ENCODE measurements at places on chromosomes 7 and 10.

DNA sequence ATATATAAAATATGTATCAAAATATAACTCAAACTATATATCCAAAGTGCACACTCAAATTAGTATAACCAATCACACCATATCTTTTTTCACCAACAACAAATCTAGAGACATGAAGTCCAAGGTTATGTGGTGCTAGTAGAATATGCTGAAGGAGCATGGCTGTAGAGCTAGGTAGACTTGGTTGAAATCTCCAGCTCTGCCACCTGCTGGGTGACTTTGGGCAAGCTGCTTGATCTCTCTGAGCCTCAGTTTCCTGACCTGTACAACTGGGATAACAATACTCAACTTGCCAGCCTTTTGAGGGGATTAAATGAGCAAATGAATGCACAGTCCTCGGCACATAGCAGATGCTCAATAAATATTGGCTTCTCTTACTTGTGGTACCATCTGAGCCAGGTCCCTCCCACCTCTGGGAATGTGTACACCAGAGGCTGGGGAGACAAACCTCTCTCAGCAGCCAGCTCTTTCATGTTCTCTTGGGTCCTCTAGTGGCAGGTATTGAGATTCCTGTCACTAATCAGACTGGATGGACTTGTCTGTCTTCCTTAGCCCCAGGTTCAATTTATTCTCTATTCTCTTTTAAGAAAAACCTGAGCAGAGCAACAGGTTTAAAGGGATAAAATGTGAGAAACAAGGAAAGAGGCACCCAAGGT lies 94.3 kb upstream of the PDE1C start:
- DNase-seq = peak; percentile 81

- no peak for DNase-seq
These were observed 13.1 kb upstream of the GOT1 start for GRCh38 chr10:99443500-99443899.

GRCh38 chr7:142908921-142909890 lies 23.7 kb upstream of the TRPV6 start:
- DNase-seq = peak; percentile 42

DNA sequence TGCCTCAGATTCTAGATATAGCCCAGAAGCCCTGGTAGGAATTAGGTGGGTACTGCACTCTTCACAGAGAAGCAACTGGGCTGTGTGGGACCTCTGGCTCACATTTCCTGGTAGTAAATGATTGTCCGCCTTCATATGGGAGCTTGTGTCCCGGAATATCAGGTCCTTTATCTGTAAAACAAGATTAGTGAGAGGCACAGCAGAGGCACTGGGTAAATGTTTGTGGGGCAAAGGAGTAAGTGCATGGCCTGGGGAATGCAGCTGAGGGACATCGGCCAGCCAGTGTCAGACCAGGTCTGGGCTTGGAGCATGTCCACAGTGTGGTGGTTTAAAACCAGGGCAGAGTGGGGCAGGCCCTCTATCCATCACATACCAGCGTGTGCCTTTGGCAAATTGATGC lies 323.3 kb upstream of the ZMIZ1 start:
- DNase-seq = no peak

- no peak for DNase-seq
These were observed 25.9 kb downstream of the HSPB1 start for GRCh38 chr7:76328389-76328788.

- no peak for DNase-seq
These were observed 26.0 kb upstream of the JMJD1C start for GRCh38 chr10:63491588-63492316.

DNA sequence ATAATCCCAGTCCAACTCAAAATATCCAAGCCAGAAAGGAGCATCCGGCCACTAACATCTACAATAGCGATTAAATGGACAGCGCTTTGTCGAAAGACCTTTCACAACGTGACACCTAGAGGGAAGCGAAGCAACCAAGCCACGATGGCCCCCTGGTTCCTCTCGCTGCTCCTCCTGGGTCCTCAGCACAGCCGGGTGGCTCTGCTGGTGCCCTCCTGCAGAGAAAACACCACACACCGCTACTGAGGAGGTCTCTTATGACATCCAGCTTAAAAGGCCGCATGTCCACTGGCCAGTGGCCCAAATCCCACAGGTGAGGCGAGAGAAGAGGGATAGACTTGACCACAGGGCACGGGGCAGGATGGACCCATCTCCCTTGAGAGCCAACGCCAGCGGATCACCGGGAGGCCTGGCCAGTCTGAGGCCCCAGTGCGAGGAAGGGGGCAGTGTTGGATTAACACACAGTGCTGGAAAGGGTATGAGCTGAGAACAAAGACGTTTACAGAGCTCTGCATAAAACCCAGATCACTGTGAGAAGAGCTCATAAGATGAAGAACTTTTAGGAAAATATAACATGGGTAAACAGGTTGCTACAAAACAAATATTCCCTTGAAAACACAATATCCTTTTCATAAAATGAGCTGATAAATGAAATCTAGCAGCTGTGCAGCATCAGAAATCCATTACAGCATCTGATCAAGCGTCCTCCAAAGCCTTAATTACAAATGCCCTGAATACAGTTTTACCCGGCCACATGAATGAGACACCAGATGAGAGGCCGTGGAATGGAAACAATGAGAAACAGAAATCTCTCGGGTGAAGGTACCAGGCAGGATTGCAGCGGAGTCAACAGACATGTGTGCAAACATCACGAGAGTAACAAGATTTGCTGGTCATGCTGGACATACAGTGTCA lies 236.7 kb downstream of the DIP2C start:
- no peak for DNase-seq

DNA sequence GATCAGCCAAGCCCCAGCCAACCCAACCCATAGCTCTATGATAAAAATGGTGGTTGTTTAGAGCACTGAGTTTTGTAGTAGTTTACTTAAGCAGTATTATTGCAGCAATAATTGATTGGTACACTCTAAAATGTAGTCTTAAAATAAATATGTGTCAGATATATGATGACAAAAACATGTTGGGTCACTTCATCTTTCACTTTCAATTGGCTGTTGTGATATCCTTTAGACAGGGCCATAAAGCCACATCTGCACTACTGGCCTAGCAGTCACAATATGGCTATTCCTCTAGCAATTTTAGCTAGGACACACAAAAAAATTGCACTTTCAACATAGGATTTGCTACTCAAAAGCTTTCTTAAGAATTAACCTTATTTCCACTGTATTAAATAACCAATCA lies 5.9 kb upstream of the CAV1 start:
- no peak for DNase-seq

GRCh38 chr7:26497801-26498596 lies 206.3 kb downstream of the SNX10 start:
- DNase-seq = peak; percentile 88

- peak; percentile 78 for DNase-seq
These were observed 501 bp downstream of the TFPI2 start for GRCh38 chr7:93890041-93890463.

DNA sequence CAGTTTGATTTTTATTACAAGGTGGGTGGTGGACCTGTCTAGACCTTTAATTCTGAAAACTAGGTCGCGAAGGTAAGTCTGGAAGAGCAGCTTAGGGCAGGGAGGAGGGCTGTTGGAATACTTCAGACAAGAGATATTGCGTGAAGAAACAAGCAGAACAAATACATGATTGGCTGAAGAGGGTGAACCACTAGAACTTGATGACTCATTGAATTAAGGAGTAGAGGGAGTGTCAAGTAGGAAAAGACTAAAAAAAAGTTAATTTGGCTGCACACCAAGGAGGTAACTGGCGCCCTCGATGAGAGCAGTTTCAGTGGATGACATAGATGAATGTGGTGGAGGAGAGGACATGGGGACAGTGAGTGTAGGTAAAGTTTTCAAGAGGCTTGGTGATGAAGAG lies 41.3 kb downstream of the WNT2 start:
- no peak for DNase-seq

DNA sequence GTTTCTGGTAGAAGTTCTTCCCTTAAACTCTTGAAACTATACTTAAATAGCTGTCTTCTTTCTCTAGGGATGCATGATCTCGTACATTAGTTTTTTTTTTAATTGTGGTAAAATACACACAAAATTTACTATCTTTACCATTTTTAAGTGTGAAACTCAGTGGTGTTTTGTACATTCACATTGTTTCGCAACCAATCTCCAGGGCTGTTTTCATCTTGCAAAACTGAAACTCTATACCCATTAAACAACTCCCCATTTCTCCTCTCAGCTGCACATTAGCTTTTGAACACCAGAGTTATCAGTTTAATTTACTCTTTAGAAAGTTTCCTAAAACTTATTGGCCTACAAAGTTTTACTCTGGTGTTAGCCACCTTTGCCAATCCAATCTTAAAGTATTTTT lies 45.5 kb upstream of the PRKAR2B start:
- no peak for DNase-seq

DNA sequence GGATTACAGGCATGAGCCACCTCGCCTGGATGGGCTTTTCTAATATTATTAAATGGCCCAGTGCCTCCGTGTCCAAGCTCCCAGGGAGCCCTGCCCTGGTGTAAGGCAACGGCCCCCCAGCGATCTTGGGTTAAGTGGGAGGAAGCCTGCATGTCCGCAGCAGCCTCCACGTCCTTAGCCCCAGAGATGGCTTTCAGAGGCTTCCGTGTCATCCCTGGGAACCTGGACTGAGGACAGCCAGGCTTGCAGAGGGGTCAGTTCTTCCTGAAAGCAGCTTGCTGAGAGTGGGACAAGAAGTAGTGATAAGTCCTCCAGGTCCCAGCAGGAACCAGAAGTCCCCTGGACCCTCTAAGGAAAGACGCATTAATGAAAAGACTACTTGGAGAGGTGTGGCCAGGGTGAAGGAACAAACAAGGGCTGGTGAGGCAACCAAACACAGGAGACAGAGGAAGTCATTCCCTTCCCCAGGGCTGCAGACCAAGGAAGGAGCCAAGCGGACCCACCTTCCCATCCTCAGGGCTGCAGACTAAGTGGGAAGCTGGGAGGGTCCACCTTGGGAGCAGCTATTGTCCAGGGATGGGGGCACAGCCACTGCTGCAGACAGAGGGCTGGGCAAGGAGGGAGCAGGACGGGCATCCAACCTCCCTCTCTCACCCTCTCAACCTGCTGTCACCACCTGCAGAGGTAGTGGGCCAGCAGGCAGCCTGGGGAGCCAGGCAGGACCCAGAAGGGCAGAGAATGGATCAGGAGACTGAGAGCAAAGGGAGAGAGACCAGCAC lies 13.0 kb upstream of the INSIG1 start:
- DNase-seq = no peak

- DNase-seq = no peak
These were observed 143.5 kb downstream of the CALCR start for GRCh38 chr7:93430917-93431588.

DNA sequence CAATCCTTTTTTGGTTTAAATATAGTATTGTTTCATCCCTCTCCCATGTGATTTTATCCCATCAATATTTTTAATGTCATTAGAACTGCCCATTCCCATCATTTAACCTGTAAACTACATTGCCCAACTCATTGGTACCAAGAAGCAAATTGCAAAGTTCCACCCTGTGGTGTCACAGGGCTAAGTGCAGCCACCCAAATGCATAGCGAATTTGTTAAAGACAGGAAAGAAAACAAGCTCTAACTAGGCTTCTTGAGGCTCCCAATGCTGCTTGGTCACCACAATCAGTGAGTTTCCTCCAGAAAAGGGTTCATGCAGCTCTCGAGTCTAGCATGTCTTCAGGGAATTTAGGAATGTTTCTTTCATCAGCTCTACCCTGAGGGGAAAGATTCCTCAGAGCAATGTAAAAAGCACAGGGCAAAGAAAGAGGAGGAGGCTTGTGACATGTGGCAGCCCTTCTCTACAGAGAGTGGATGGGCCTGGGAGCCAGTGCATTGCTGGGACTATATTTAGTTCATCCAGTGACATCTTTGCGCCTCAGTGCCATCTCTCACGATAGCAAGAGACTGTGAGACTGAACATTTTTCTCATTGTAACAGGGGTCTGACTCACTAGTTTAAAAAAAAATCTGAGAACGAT lies 58.1 kb downstream of the CAV1 start:
- no peak for DNase-seq

- DNase-seq = no peak
These were observed 90.6 kb downstream of the PIP4K2A start for GRCh38 chr10:22623633-22624253.

GRCh38 chr7:99834382-99834781 lies 6.6 kb downstream of the CYP3A43 start:
- no peak for DNase-seq

DNA sequence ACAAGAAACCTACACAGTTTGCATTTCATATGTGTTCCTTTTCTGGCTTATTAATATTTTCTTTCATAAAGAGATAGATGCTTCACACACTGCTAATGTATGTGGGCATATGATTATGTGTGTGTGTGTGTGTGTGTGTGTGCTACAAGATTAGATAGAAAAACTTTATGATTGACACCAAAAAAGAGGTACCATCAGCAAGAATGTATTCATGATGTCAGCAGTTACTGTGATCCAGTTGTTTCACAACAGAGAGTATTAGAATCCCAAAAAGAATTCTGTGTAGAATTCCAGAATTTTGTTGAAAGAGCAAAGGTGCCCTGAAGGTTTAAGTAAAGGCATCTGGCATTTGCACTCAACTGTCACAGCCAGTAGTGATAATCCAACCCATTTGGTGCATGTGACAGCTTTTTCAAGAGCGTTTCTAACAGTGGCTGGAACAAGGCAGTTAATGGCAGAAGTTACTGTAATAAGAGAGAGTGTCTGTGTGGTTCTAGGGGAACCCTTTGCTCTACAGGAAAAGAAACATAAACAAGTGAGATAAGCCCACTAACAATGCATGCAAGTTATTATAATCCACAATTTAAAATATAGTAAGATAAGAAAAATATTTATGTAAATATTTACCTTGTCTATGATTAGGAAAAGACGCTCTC lies 16.6 kb downstream of the RELN start:
- DNase-seq = no peak

GRCh38 chr10:32132357-32132946 lies 76.2 kb upstream of the KIF5B start:
- DNase-seq = no peak

DNA sequence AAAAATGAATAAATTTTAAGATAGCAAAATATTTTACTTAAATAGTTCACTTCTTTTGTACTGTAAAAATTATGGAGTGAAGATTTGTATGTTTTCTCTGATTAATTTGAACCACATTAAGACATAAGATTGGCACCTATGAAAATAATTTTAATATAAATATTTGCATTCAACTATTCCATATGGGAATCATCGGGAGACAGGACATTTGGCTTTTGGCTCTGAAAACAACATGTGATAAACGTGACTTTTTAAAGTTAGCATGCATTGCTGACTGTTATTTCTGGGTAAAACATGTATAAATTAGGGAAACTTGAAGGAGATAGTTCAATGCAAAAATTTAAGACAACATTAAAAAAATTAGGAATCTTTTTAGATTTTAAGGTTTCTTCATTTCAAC lies 117.2 kb downstream of the SEMA3E start:
- no peak for DNase-seq

- DNase-seq = no peak
These were observed 346.7 kb downstream of the NRG3 start for GRCh38 chr10:82221601-82222149.

DNA sequence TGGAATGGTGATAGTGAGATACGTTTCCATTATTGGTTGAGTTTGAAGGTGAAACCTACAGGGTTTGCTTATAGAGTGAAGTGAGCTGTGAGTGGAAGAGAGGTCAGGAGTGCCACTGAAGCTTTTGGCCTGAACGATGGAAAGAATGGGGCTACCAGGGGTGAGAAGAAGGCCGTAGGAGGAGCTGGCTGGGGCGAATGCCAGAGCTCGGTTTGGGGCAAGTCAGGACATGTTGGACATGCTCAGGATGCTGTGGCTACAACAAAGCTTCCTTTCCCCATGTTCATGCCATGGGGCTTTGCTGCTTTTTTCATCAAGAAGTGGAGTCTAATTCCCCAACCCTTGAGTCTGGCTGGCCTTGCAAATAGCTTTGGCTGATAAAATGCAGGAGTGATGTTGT lies 253.7 kb downstream of the GLRX3 start:
- DNase-seq = no peak

GRCh38 chr7:39365751-39366295 lies 200.4 kb upstream of the YAE1 start:
- no peak for DNase-seq
